ENCODE measurements at places on chromosomes 11 and 22. TPM values are rescaled to one million over a fixed set of nuclear protein-coding genes. Genes with fewer than 3 reads are reported as not detected.

GRCh38 chr11:134669796-134670195, 257.8 kb upstream of the B3GAT1 start:
- no peak for DNase-seq

DNA sequence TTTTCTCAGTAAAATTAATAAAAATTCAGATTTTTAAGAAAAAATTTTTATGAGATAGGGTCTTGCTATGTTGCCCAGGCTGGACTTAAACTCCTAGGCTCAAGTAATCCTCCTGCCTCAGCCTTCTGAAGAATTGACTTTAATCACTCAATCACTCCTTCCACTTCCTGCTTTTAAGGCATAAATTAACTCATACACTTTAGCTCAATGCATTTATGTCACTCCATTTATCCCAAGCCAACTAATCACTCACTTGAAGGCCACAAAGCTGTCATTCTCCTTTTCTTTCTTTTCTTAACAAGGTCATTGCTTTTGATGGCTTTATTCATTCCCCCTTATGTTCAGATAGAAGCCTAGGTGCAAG, 877 bp downstream of the ALG9 start:
- no peak for DNase-seq

DNA sequence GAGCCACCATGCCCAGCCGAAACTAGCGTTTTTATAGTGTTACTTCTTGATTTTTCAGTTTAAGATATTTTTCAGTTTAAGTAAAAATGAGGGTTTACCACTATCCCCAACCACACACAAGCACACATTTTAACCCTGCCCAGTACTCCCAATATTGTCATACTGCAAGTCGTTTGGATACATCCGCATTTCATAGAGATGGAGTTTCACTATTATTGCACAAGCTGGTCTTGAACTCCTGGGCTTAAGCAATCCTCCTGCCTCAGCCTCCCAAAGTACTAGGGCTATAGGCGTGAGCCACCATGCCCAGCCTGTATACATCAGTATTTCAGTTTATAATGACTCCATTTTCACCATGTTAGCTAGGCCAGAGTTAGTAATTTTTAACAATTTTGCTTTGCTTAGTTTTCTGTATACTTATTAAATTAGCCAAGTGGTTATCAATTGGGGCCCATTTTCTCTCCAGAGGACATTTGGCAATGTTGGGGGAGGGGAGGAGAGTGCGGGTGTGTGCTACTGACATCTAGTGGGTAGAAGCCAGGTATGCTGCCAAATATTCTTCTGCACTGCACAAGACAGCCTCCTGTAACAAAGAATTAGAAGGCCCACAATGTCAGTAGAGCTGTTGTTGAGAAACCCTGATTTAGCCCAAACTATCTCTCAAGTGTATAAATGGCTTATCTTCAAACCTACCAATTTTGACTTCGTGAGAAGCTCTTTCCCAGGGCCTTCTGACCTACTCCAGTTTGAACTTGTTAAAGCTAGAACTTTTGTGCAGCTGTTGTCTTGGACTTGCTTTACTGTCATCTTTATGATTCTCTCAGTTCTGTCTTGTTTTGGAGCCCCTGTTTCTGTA, 7.3 kb downstream of the USP47 start:
- peak; percentile 56 for DNase-seq

DNA sequence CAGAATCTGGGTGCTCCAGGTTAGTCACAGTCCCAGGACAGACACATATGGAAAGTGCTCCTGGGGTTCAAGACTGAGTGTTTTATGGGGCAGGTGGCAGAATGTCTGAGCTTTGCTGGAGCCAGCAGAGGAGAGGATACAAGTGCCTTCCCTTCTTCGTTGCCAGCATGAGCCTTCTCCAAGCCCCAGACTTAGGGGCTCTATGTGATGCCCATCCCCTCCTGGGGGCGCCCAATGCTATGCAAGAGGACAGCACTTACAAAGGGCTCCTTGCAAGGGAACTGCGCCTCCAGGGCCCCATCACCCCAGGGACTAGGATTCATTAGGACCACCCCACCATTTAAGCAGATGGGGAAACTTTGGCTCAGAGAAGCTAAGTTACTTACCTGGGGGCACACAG, 581.9 kb downstream of the BUD13 start:
- DNase-seq: no peak

Gene OMP
- not detected for total RNA-seq

All from adrenal gland (tissue), 19 donors.